ENCODE measurements at places on chromosomes 7 and 10. TPM values are rescaled to one million over a fixed set of nuclear protein-coding genes. Genes with fewer than 3 reads are reported as not detected.

DNA sequence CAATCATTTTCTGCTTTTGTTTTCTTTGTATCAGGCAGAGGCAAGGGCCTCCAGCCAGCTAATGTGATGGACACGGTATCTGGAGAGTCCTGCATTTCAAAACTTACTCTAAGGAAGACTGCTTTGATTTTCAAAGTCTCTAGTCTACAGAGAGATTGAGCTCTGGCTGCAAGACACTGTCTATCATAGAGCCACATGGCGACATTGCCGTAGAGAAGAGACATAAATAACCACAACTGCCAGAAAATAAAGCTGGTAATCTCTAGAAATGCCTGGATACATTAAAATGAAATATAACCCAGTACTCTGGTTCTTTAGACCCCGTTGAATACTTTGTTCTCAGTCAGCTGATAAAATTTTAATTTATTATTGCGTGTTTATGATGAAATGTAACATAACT is 90.8 kb downstream of the OTUD1 start:
- no peaks in the 10 kb centered on the region for H3K27me3 ChIP-seq
- DNase-seq = no peak
- no peaks in the 10 kb centered on the region for H3K36me3 ChIP-seq

KCNH2 gene
- total RNA-seq = 3.0 TPM

GRCh38 chr10:17386616-17387075 is 67.7 kb downstream of the ST8SIA6 start:
- H3K27me3 ChIP-seq = no peaks in the 10 kb centered on the region
- H3K27ac ChIP-seq = no peak overlapping the region
- no peak for DNase-seq
- no peak overlapping the region for H3K4me3 ChIP-seq

DNA sequence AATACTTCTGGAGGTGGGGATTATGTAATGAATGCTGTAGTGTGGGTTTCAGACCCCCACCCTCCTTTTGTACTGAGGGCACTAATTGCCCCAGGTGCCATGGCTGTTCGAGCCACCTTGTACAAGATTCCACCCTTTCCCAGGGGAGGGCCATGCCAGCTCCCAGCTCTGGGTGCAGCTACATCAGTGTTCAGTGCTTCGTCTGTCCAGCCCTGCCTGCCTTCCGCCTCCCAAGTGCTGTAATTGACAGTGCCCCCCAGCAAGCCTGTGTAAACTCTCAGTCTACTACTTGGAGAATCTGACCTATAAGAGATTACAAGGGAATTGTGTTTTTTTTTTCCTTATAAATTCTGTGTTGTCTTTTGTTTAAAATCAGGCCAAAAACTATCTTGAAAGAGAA is 33.0 kb downstream of the GTF2I start:
- H3K27ac ChIP-seq = no peak overlapping the region
- no peak overlapping the region for H3K4me3 ChIP-seq

Data from T-cell (primary cell).